ENCODE measurements at places on chromosomes 16 and 17. TPM values are rescaled to one million over a fixed set of nuclear protein-coding genes. Genes with fewer than 3 reads are reported as not detected.

- H3K4me3 ChIP-seq: no peak overlapping the region
- H3K36me3 ChIP-seq: no peaks in the 10 kb centered on the region
- no peak overlapping the region for H3K27ac ChIP-seq
These were observed 75.7 kb downstream of the FBXL20 start for GRCh38 chr17:39325528-39326240.

GRCh38 chr17:62650587-62650986 lies 23.1 kb downstream of the MRC2 start:
- peaks cover 43% of the 10 kb centered on the region for H3K4me1 ChIP-seq
- no peak overlapping the region for H3K27ac ChIP-seq
- 0 out of 2 replicates have a peak, but pooled peaks cover 2% of the 10 kb centered on the region for H3K36me3 ChIP-seq
- no peak overlapping the region for H3K4me3 ChIP-seq
- no peak for DNase-seq

DNA sequence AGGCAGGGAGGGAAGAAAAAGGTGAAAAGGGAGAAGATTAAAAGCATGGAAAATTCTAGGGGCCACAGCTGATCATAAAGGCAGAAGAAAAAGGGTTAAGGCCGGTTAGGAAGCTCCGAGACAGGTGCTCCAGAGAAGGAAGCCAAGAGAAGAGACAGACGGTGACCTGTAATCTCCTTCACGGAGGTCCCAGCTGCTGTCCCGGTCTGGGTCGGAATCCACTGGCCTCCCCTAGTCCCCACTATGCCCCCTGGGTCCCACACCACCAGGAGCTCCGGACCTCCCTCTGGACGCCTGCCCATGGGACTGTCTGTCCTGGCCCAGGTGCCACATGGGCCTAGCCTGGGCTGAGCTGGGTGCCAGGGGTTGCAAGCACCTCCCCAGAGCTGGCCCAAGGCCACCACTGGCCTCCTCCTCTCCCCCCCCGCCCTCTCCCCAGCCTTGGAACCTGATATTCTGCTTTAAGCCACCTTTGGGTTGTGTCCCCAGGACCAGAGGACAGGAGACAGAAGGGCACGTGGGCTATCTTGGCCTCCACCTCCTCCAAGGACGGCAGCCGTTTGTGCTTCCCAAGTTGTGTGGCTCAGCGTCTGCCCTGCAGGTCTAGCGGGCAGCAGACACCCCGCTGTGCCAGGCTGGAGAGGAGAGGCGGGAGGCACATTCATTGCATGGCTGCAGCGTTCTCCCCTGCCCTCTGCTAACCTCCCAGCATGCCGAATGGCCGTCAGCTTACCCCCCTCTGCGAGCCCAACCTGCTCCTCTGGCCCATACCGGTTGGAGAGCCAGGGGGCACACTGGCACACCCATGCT lies 102.4 kb downstream of the ENGASE start:
- H3K27me3 ChIP-seq: peaks cover 27% of the 10 kb centered on the region
- no peak for DNase-seq
- H3K27ac ChIP-seq: no peak overlapping the region
- H3K36me3 ChIP-seq: no peaks in the 10 kb centered on the region

DNA sequence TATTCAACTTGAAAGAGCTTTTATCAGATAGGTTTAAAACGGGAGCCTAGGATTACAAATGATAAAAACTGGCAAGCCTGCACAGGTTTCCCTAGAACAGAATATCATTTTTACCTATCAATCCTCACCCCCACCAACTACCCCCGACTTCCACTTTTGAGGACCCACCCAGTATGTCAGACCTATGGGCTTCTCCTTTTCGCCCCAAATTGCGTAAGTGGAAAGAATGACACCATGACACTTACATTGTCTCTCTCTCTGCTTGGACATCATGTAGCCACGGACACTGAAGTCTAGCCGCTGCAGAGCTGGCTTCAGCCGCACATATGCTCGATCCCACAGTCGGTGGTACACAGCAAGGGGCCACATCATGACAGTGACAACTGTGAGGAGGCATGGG lies 7.4 kb upstream of the PSMC3IP start:
- no peak overlapping the region for H3K4me3 ChIP-seq
- H3K27me3 ChIP-seq: no peaks in the 10 kb centered on the region
- DNase-seq: no peak
- peaks cover 56% of the 10 kb centered on the region for H3K36me3 ChIP-seq
- no peaks in the 10 kb centered on the region for H3K4me1 ChIP-seq

GRCh38 chr17:18916816-18917500 lies 35.0 kb upstream of the SLC5A10 start:
- peak; percentile 72 for DNase-seq
- H3K4me1 ChIP-seq: peaks cover 21% of the 10 kb centered on the region
- no peaks in the 10 kb centered on the region for H3K27me3 ChIP-seq
- no peak overlapping the region for H3K4me3 ChIP-seq

DNA sequence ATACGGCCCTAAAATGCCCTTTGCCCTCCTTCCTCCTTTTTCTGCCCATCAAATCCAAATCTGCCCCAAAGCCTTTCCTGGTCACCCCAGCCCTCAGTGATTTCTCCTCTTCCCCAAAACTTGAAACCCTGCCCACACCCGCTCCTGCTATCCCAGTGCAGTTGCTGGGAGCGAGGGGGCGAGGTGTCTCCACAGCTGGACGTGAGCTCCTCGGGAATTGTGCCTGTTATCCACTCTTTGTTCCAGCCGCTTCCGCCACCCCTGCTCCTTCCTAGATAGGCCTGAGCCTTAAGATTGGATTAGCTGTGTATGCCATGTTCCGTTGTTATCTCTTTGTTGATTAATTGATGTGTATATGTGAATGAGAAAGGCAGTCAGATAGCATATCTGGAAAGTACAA lies 2.6 kb upstream of the KRT35 start:
- 0 out of 2 replicates have a peak, but pooled peaks cover 4% of the 10 kb centered on the region for H3K27me3 ChIP-seq
- no peak for DNase-seq
- H3K27ac ChIP-seq: no peak overlapping the region
- no peak overlapping the region for H3K4me3 ChIP-seq
- no peaks in the 10 kb centered on the region for H3K4me1 ChIP-seq

- peak overlapping the region; percentile 94 for H3K27ac ChIP-seq
- no peak overlapping the region for H3K4me3 ChIP-seq
- no peaks in the 10 kb centered on the region for H3K27me3 ChIP-seq
- DNase-seq: peak; percentile 96
- peaks cover 15% of the 10 kb centered on the region for H3K4me1 ChIP-seq
- peaks cover 34% of the 10 kb centered on the region for H3K36me3 ChIP-seq
These were observed 5.2 kb upstream of the SYNRG start for GRCh38 chr17:37614391-37614790.

- peaks cover 34% of the 10 kb centered on the region for H3K4me1 ChIP-seq
- H3K27ac ChIP-seq: peak overlapping the region; percentile 100
- DNase-seq: peak; percentile 94
- peaks cover 46% of the 10 kb centered on the region for H3K36me3 ChIP-seq
- H3K4me3 ChIP-seq: peak overlapping the region; percentile 56
- no peaks in the 10 kb centered on the region for H3K27me3 ChIP-seq
These were observed 6.1 kb upstream of the MXRA7 start for GRCh38 chr17:76716839-76717215.

- H3K4me1 ChIP-seq: no peaks in the 10 kb centered on the region
- peak; percentile 59 for DNase-seq
- no peaks in the 10 kb centered on the region for H3K36me3 ChIP-seq
- H3K4me3 ChIP-seq: no peak overlapping the region
- no peak overlapping the region for H3K27ac ChIP-seq
These were observed 9.6 kb downstream of the EMC6 start for GRCh38 chr17:3678095-3678820.

DNA sequence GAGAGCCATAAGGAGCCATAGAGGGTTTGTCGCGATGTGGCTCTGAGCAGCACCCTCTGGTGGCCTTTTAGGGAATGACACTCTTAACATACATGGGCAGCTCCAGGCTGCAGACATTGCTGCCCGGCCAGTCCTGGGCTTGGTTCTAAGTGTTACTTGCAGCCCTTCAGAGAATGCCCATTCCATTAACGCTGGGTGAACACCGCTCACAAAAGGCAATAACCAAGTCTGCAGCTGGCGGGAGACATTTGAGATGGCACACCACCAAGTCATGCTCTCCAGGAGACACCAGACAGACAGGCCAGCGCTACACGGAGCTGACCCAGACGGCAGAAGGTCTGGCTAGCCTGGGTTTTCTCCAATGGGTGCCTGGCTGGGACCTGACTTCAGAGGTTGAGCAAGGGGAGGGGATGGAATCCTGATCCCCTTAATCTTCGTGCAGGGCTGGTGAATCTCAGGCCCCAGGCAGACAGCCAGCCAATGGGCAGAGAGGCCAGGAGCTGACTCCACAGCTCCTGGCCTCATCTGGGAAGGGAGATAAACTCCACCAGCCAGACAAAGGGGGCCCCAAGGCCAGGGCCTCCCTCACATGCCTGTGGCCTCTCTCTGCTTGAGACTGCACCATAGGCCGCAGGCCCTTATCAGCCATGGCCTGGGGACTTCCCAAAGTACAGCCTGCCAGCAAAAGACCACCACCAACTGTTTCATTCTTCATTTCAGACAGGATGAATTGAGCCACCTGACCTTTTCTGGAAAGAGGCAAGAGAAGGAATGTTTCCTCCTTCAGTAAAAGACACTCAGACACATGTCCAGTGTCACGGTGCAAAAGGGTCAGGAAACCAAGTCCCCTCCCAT lies 58.8 kb downstream of the ZDHHC7 start:
- H3K4me3 ChIP-seq: no peak overlapping the region
- no peaks in the 10 kb centered on the region for H3K4me1 ChIP-seq
- H3K27ac ChIP-seq: no peak overlapping the region
- DNase-seq: peak; percentile 83

DNA sequence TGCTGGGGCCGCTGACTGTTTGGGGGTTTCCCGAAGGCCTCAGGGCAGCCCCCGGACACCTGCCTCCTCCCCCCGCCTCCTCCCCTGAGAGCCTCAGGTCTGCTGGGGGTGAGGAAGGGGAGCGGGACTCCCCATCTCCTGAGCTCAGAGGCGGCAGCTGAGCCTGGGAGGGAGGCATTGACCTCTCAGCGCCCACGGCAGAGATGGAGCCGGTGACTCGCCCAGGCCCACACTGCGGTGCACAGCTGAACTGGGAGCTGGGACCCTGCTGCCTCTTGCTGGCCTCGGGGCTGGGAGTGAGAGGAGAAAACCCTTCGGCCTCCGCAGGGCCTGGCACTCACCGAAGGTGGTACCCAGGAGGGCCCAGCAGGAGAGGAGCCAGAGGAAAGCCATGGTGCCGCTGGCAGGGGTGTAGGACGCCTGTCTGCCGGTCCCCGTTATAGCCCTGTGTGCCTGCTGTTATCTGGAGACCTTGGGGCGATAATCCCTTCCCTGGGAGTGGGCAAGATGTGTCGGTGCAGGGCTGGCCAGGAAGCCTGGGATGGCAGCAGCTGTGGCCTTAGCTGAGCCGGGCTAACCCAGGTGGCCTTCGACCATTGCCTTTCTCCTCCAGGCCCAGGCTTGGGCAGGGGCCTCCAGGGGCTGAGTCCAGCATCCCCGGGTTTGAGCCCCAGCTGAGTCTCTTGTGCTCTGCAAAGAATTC lies at the start of gene CTRB2:
CTRB2 (minus strand) TSS at position 413 of the 703 bp plus-strand sequence; CDS start at position 393, 20 bp downstream.
- no peaks in the 10 kb centered on the region for H3K36me3 ChIP-seq
- DNase-seq: no peak
- no peaks in the 10 kb centered on the region for H3K4me1 ChIP-seq
- no peak within 1 kb of the TSS for H3K4me3 ChIP-seq
- H3K27me3 ChIP-seq: no peaks in the 10 kb centered on the region

- H3K4me3 ChIP-seq: no peak overlapping the region
- no peaks in the 10 kb centered on the region for H3K27me3 ChIP-seq
- H3K36me3 ChIP-seq: no peaks in the 10 kb centered on the region
- H3K4me1 ChIP-seq: no peaks in the 10 kb centered on the region
- no peak for DNase-seq
- H3K27ac ChIP-seq: no peak overlapping the region
These were observed 22.4 kb downstream of the CMC2 start for GRCh38 chr16:80984124-80984892.

- peak; percentile 83 for DNase-seq
- no peak overlapping the region for H3K4me3 ChIP-seq
- H3K27me3 ChIP-seq: no peaks in the 10 kb centered on the region
- no peaks in the 10 kb centered on the region for H3K36me3 ChIP-seq
- peaks cover 22% of the 10 kb centered on the region for H3K4me1 ChIP-seq
These were observed 85.7 kb downstream of the TIMM22 start for GRCh38 chr17:1082579-1082978.

Gene CCL7
- 4.9 TPM for total RNA-seq

Gene FOXJ1
- not detected for total RNA-seq

Gene TVP23A
- not detected for total RNA-seq

Gene MPV17L
- total RNA-seq: 2.8 TPM

Gene TOP3A
- total RNA-seq: 47.1 TPM

Gene TXNDC17
- 112 TPM for total RNA-seq

Gene RCVRN
- total RNA-seq: not detected

Gene OR2C1
- not detected for total RNA-seq

Gene DNAAF1
- not detected for total RNA-seq

Gene CACNA1H
- total RNA-seq: 0.11 TPM

Gene NR1D1
- 2.4 TPM for total RNA-seq

Gene SOX8
- total RNA-seq: 0.89 TPM

Gene ZPBP2
- total RNA-seq: not detected

Gene CTF1
- 4.8 TPM for total RNA-seq

Gene PRKCA
- total RNA-seq: 28.5 TPM

Measured in GM23248 (cell line).